ENCODE measurements at places on chromosomes 6 and 20.

DNA sequence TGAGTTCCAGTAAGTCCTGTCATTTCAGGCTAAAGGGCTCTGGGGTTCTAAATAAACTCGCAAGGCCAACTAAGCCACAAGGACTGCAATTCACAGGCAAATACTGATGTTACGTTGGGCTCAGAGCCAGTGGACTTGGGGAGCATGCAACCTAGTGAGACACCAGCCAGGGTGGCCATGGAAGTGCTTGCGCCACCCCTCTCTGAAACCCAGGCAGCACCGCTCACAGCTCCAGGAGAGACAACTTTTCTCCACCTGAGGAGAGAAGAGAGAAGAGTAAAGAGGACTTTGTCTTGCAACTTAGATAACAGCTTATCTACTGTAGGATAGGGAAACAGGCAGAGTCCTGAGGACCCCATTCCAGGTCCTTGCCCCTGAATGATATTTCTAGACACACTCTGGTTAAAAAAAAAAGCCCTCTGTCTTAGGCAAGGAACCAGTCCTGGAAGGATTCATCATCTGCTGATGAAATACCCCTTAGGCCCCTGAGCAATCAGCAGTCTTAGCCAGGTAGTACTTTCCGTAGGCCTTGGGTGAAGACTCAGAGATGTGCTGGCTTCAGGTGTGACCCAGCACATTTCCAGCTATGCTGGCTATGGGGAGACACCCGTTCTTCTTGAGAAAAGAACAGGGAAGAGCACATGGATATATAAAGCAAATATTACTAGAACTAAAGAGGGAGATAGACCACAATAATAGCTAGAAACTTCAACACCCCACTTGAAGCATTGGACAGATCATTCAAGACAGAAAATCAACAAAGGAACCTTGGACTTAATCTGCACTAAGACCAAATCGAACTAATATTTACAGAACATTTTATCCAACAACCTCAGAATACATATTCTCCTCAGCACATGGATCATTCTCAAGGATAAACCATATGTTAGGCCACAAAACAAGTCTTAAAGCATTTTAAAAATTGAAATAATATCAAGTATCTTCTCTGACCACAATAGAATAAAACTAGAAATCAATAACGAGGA, 31.5 kb upstream of the TBC1D32 start:
- no peak for DNase-seq

DNA sequence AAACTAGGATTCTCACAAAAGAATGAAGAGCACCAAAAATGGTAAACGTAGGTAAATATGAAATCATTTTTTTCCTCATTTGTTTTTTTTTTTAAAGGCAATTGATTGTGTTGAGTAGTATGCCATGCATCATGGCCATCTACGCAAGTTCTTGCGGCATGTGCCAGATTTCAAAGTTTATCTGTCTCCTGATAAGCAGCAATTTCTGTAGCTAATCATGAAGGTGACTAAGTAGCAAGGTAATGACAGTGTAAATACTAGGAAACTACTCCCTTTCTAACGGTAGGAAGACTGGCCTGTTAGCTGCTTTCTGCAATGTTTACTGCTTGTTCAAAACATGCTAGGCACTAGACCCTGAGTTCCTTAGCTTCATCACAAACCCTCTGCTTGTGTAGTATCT, 13.4 kb upstream of the LY86 start:
- no peak for DNase-seq

- DNase-seq = no peak
Measured at GRCh38 chr6:158047127-158047518, 65.5 kb downstream of the SYNJ2 start.

DNA sequence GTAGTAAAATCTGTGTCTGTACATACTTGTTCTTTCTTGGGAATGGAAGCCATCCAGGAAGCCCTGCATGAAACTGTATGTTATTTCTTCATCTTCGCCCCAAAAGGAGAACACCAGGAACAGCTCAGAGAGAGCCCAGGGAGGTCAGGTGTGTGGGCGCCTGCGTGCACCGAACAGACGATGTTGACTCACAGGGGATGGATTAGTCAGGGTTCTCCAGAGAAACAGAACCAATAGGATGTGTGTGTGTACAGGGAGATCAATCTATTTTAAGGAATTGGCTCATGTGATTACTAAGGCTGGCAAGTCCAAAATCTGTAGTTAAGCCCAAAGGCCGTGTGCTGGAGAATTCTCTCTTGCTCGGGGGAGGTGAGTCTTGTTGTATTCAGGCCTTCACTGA, 45.7 kb downstream of the RNASET2 start:
- peak; percentile 2 for DNase-seq

DNA sequence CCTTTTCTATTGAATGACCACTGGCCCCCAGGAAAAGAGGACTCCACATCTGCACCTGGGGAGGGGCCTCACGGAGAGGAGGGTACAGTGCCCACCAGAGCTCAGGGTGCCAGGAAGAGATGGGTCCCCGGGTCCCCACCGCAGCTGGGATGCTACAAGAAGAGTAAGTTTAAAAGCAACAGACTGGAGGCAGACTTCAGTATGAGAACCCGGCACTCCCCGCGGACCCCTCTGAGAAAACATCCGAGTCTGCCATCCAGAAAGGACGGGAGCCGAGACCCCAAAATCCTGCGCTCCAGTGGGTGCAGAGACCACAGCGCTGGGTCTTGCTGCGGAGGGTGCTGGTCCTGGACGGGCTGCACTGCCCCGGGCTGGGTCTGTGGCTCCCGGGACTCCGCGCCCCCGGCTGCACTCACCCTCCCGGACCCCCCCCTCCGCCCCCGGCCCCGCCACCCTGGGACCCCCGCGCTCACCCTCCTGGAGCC, 350 bp downstream of the HELZ2 start:
- no peak for DNase-seq

DNA sequence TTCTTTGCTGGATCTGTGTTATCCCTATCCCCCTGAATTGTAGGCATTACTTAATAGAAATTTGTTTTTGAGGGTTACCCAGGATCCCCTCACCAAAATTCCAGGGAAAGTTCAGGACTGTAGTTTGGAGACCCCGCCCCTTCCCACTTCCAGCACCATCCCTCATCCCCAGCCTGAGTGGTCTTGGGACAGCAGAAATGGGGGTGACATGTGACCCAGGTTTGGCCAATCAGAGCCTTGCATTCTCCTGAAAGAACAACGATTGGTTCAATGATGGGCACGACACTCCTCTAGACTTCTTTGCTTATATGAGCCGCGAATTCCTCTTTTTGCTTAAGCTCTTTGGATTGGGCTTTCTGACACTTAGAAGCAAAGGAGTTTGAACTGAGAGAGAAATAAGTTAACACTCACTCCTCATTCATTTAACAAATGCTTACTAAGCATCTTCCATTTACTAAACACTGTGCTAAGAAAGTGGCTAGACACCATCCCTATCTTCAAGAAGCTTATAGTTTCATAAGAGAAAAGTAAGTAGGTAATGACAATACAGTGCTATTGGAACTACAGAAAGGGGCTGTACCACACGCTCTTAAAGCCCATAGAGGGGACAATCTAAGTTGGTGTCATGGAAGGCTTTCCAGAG, 24.9 kb upstream of the PAQR8 start:
- DNase-seq = no peak

DNA sequence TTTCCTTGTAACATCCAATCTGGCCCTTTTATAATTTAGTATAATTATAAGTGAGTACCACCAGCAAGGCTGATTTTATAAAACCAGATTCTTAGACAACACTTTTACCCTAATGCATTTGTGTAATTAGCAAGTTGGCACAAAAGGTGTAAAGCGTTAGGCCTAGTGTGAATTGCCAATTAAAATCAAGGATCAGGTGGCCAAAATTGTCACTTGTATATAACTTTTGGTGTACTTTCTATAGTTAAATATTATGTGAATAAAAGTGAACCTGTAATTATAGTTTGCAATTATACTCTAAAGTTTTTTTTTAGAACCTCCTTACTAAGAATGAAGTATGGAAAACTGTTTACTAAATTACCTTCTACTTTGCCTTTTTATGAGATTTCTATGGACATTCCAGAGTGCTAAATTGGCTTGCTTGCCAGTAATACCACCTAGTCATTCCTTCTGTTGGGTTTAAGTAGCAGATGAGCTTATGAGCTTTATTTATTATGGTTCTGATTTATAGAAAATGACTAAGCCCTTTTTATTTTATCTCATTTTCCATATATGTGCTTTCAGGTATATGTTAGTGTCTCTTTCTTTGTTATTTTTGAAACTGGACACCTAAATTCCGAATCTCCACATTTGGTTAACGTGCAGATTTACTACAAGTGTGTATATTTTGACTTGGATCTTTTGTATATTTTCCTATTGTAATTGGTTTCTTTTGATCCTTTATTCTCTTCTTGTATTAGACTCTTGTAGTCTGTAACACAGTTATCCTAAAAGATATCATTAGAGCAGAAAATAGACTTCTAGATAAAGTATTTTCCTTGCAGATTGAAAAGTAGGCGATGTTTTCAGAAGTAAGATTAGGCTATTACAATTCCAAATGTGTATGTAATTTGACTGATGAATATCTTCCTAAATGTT, 3.9 kb downstream of the STXBP5 start:
- no peak for DNase-seq

- peak; percentile 36 for DNase-seq
Measured at GRCh38 chr6:170294813-170295509, 4.1 kb upstream of the DLL1 start.

DNA sequence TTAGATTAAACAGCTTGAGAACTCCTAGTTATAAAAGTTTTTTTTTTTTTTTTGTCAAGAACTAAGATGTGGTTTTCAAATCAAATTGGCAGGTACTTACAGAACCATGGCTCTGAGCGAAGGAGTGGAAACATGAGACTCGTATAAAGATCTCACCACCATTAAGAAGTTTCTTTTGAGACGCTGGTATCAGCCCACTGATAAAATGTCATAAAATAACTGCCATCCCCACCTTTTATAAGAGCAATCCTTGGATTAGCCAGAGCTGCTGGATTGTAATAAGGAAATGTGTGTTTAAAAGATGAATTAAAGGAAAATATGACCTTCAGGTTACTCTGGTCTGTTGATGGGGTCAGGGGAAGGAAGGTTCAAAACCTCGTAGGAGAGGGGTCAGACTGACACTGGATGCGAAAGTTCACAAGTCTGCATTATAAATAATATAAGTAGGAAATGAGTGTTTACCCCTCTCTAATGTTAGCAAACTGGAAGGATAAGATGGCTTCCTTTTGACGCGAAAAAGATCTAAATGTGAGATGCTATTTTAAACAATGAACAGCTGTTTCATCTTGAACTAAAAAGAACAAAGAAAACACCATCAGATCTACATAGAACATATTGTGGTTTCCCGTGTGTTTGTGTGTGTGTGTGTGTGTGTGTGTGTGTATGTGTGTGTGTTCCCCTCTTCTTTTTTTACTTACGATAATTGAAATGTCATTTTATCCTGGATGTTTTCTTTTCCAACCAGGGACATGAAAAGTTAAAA, 386.8 kb upstream of the JAG1 start:
- DNase-seq = no peak

DNA sequence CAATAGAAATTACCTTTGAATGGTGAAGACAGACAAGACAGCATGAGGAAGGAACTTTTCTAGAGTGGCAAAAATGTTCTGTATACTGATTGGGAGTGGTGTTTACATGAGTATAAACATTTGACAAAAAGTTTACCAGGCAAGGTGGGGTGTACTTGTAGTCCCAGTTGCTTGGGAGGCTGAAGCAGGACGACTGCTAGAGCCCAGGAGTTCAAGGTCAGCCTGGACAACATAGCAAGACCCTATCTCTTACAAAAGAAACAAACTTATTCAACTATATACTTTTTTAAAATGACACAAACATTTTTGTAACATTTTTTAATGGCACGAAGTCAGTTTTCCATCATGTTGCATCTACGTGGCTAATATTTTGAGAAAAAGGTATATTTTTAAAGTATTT, 40.5 kb downstream of the ZHX3 start:
- DNase-seq = no peak

- DNase-seq = peak; percentile 16
Measured at GRCh38 chr6:83962582-83962981, 71.0 kb upstream of the MRAP2 start.

DNA sequence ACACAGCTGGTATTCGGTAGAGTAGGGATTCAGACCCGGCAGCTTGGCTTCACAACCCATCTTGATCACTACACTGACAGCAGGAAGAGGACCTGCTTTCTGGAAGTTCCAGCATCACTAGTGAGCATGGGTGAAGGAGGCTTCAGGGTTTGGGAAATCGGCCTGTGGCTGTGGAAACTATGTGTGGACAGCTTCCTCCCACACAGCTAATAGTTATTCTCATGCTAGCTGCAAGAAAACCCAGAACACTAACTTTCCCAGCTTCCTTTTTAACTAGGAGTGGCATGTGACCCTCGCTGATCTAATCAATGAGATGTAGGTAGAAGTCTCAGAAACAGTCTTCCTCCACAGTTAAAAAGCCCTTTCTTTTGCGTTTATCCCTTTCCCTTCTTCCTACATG, 36.3 kb upstream of the SIRPA start:
- no peak for DNase-seq

DNA sequence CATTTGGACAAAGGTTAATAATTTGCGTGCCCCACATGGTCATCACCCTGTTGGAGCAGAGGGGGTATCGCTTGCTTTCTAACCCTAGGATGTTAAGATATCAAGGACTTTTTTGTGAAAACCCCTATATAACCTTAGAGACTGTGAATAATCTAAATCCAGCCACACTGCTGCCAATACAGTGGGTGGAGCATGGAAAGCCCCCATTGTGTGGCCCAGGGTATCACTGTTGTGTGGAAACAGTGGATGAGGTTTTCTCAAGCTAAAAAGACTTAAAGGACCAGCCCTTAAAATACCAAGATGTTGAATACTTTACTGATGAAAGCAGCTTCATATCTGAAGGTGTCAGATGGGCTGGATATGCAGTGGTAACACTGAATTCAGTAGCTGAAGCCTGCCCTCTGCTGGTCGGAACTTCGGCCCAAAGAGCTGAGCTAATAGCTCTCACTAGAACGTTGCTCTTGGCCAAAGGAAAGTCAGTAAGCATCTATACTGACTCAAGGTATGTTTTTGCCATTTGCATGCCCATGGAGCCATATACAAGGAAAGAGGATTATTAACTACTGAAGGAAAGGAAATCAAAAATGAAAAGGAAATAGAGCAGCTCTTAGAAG, 695.2 kb downstream of the PHF3 start:
- DNase-seq = no peak

DNA sequence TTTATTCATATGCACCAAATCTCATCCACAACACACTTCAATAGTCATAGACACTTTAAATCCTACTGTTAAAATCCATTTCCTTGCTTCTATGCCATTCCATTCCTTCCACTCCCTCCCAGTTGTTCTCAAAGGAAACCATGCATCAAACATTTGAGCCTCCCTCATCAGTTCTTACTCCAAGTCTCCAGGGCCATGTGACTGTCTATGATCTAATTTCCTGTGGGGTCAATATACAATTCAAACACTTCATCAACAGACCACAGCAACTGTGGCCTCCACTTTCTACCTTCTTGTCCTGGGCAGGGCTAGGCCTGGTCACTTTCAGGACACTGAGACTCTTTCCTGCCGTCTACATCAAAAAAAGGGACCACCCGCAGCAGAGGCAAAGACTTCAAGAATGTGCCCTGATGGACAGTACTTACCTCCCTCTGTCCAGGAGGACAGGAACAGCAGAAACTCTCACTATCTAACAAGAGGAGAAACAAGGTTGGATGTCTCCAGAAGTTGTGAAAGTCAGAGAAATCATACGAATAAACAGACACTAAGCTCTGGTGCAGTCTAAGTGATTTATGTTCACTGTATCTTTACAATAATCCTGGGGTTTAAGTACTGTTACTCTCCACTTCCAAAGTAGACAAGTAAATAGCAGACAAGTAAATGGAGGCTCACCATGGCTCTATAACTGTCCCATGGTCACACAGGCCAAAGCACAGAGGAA, 160.2 kb downstream of the QRSL1 start:
- no peak for DNase-seq

GRCh38 chr6:143536866-143537691, 25.6 kb upstream of the FUCA2 start:
- DNase-seq = peak; percentile 71

All from GM13976 (cell line).